ENCODE measurements at places on chromosomes 5 and 9.

DNA sequence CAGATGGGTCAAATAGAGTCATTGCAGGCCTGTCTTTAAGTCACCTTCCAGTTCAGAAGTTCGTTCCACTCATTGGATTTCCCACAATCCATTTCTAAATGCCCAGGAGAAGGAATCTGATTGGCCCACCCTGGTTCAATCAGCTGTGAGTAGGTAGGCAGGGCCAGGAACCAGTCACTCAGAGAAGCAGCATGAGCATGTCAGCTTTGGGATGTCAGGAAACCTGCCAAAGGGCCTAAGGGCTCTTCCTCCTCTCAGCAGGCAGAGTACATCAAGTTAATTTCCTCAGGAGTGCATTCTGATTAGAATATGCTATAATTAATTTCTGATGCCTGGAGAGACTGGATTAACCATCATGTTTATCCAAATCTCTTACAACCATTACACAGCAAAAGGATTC, 412.9 kb upstream of the CCNH start:
- no peak for DNase-seq

DNA sequence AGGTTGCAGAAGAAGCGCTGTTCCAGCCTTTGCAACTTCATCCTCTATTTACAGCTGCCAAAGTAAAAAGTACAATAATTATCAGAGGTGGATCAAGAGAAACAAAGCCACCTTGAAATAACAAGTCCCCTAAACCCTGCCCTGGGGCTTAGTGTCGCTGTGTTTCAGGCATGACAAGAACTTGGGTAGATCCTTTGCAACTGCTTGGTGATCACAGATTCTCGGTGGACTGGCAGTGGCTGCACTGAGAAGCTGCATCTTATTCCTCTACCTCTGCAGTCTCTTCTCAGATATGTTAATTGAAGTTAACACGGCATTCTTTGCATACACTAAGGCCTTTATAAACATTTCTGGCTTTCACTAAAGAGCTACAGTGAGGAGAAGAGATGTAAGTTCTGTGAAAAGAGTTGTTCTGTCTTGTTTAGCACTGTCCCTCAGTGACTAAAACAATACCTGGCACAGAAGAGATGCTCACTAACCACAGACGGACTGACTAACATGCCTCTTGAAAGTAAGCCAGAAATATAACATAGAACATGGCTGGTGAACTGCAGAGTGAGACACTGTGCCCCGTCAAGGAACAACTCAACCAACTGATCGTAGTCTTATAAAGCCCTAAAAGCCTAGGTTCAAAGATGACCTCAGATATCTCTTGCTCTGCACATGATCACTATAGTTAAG, 144.2 kb downstream of the MLLT3 start:
- no peak for DNase-seq

- DNase-seq = no peak
Observed at GRCh38 chr5:107032629-107033028, 638.1 kb downstream of the EFNA5 start.

GRCh38 chr9:114513055-114513958, 8.0 kb upstream of the WHRN start:
- DNase-seq = no peak

- DNase-seq = no peak
Observed at GRCh38 chr9:132037458-132037857, 42.2 kb downstream of the MED27 start.

DNA sequence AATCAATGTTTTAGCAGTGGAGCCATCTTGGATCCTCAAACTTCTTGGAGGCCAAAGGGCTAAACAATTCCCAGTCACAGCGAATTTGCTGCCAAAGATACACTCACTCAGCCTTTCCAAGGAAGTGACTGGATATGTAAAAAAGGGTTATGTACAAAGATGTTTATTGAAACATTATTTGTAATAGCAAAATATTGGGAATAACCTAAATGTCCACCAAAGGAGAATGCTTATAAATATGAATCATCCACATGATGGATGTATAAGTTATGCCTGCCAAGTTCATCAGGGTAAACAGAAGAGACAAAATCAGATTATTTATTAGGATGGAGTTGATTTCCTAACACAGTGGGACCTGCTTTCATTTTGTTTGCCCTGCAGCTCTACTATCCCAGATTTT, 145.2 kb upstream of the ABCA1 start:
- DNase-seq = no peak

- no peak for DNase-seq
Observed at GRCh38 chr5:151202381-151203139, 21.3 kb downstream of the CCDC69 start.

GRCh38 chr5:133370904-133371303, 241.4 kb downstream of the FSTL4 start:
- DNase-seq = no peak

GRCh38 chr9:101579711-101580545, 14.8 kb downstream of the PPP3R2 start:
- no peak for DNase-seq

DNA sequence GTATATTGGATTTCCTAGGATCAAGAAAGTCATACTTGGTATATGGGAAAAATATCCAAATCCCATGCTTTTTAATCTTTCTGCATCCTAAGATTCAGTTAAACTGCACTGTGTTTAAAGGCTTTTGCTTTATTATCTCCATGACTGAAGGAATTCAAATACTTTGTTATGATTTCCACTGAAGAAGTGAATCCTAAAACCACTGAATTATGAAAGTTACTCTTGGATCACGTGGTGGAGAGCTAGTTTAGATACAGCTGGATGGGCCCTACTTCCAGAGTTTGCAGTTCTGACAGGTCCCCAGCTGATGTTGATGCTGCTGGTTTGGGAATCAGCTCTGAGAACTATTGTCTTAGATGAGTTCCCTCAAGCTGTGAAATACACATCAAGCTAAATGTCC, 5.0 kb downstream of the DAB2 start:
- no peak for DNase-seq

GRCh38 chr5:169641253-169641652, 4.2 kb downstream of the DOCK2 start:
- DNase-seq = no peak

DNA sequence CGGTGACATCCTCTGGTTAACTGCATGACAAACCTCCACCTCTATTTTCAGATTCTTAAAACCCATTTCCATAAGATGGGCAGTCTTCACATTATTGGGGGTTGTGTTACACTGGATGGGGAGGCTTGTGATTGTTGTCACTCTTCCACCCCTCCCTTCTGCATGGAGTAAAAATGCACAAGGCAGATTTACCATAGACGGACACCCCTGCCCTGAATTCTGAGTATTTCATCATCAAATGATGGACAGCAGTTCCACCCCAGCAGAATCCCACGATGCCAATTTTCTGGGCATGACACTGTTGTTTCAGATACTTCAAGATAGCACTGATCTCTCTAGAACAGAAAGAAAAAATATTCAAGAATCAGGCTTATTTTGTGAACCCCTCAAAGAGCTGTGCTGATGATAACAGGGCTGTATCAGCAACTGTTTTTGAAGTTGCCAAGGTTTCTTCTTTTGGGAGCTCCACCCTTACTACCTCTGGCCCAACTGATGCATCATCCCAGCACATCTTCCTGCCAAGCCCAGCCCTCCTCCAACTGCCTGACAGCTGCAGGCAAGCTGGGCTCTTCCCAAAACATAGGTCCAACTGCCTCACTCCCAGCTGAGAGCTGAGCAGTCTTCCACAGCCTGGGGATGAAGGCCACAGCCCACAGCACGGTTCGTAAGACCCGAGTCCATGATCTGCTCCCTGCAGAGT, 21.4 kb downstream of the CMBL start:
- no peak for DNase-seq

Data from AG09319 (cell line).